HS-5 (cell line): ENCODE measurements at places on chromosomes 4 and X.

DNA sequence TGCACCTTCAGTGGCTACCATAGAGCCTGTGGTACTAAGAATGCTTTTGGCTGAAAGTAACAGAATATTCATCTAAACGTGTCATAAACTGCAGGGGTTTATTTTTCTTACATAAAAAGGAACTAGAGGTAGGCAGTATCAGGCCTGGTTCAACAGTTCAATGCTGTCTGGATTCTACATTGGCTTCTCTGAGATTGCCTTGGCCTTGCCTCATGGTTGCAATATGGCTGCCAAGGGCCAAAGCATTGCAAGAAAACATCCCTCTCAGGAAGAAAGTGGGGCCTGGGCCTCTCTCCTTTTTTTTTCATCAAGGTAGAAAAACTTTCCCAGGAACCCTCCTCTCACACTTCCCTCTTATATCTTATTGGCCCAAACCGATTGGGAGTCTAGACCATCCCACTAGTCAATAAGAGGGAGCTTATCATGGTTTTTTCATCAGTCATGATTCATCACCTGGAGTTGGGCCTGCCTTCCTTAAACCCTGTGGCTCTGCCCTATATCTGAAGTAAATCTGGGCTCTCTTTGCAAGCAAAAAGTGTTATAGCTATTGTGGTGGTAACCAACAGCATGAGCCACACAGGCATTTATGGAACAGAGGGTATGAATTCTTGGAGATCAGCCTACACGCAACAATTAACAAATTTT lies 1.8 kb upstream of the DOCK11 start:
- DNase-seq = no peak

DNA sequence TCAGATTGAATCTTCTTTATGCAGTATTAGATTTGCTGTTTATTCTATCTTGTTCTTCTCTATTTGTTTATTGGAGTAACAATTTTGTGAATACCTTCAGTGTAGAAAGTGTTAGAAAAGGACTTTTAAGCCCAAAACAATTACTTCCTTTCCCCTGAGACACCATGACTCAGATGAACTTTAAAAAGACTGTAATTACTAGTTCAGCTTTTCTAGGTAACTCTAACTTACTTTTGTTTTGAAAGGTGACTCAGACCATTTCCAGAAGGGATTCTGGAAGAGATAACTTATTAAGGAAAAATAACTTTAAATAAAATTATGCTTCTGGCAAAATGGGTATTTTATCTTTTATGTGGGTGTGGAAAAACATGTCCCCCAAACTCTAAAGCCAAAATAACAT lies 561.5 kb upstream of the PCDH10 start:
- peak; percentile 9 for DNase-seq

DNA sequence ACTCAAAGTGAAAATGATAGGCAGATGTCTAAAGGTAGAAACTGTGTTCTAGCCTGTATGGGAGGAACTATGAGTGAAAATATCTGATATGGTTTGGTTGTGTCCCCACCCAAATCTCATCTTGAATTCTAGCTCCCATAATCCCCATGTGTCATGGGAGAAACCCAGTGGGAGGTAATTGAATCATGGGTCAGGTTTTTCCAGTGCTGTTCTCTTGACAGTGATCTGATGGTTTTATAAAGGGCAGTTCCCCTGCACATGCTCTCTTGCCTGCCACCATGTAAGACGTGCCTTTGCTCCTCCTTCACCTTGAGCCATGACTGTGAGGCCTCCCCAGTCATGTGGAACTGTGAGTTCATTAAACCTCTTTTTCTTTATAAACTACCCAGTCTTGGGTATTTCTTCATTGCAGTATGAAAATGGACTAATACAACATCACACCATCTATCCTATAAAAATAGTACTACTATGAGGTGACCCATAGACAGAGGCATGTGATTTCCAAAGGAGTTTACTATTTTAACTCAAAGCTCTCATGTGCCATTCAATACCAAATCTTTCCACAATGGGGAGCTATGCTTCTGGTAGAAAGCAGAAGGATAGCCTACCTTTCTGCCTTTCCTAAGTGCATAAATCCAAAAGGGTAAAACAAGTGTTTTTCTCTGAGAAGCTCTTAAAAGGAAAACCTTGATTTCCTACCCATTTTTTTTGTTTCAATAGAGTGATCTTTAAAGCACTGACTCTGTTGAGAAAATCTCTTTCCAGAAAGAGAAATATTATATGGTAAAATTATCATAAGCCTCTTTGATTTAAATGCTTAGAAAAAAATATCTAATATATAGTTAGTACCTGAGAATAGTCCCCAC lies 38.8 kb downstream of the SEC31A start:
- DNase-seq = peak; percentile 13

DNA sequence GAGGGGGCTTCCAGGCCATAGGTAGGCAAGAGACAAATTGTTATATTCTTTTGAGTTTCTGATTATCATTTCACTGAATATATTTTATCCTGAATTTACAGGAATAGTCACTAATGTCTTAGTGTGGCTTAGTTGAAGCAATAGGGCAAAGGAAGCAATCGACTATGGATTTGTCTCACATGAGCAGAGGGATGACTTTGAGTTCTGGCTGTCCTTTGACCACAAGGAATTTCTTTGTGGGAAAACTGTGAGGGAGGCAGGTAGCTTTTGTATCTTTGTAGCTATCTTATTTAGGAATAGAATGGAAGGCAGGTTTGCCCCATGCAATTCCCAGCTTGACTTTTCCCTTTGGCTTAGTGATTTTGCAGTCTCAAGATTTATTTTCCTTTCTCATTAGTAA lies 207.3 kb upstream of the ANXA10 start:
- DNase-seq = no peak

DNA sequence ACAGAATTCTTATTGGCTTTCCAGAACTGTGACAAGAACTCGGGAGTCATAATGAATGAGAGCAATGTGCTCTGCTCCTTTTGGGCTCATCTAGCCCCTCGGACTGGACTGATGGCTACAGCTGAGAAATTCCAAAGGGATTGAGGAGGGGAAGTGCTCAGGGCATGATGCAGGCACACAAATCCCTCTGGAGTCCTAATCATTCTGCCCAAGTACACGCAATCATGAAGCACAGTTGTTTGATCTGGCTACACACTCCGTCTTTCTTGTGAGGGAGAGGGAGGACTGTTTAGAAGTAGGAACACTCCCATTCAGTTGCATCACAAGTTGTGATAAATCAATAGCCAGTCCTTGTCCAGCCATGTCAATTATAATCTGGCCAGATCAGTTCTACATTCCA lies 237.5 kb downstream of the COL25A1 start:
- DNase-seq = no peak

DNA sequence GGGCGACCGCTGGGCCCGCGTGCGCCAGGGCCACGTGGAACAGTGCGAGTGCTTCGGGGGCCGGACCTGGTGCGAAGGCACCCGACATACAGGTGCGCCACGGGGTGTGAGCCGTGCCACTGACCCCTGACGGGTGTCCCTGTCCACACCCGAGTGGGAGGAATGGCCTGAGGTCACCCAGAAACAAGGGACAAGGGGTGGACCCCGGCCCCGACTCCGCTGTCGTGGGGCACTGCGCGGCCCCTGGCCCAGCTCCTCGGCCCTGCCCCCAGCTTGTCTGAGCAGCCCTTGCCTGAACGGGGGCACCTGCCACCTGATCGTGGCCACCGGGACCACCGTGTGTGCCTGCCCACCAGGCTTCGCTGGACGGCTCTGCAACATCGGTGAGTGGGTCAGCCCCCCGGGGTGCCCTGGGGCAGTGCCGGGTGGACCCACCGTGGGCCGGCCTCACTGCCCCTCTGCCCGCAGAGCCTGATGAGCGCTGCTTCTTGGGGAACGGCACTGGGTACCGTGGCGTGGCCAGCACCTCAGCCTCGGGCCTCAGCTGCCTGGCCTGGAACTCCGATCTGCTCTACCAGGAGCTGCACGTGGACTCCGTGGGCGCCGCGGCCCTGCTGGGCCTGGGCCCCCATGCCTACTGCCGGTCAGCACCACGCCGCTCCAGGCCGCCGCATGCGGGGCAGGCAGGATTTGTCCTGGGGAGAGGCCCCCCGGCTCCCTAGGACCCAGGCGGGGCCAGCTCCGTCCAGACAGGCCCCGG lies 2.8 kb downstream of the HGFAC start:
- no peak for DNase-seq

DNA sequence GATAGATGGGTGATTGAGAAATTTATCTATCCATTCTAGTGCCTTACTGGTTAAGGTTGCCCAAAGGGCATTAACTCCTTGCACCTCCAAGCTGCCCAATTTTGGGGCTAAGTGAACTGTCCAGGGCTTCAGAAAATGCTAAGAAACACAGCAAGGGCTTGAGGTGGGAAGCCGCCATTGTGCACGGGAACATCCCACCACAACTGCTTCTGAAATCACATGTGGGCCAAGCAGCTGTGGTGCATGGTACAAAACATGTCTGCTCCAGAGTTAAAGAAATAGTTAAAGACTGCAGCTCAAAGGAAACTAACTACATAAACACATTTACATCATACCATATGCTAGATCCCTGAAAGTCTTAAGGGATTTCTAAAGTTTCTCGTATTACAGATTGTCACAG lies 144.3 kb upstream of the NDST3 start:
- no peak for DNase-seq

DNA sequence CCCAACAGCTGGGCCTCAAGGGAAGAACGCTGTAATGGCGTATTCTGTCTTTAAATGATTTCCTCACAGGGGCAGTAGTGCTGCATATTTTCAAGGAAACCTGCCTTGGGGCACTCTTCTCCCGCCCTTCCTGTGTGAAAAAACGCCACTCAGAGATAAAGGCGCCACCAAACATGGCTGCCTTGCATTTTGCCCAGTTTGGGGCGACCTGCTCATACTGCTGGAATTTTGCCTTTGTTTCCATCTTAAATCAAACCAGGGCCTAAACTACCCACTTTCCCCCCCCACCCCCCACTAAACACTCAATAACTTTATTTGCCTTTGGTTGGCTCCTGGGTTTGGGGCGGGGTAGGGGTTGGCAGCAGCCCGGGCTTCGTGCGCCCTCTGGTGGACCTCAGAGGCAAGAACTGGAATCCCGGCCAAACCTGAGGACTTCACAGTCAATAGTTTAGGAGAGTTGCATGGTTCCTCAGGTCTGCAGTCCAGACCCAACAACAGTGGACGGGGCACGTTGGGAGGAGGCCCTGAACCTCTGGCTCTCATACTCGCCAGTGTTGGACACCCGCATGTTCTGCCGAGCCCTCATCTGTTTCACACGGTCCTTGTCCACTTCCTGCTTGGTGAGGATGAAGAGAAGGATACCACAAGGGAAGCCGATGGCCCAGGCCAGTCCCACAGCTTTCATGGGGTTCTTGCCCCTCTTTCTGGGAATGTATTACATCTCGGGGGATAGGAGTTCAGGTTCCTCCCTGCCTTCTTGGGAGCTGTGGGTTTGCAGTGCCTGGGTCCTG lies 220.1 kb upstream of the STK26 start:
- DNase-seq = no peak

DNA sequence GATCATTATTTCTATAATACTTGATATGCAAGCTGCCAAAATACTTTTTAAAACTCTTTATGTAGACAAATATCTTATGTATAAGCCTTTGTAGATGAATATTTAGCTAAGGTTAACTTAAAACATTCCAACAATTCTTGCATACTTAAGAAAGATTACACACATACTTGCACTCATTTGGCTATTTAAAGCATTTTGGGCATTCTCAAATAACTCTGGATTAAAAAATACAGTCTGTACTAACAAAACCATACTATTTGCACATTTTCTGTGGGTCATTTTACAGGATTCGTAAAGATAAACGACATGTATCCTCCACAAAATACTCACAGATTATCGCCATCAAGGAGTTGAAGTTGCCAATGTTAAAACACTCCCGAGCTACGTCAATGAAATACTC lies 26.5 kb downstream of the RASGEF1B start:
- no peak for DNase-seq

DNA sequence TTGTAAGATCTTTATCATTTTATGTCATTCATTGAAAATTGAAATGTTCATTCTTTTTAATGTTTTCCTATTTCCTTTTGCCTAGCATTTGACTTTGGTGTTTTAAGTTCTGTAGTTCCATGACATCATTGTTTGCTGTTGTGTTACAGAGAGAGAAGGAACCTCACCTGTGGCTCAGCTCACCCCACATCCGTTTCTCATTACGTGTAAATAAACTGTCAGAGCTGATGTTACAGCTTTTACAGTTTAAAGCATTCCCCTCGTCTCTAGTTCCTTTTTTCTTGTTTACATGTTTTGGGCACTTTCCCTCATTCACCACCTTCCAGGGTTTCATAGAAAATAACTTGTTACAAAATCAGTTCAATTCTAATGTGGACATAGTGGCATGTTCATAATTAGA lies 137.2 kb downstream of the FNIP2 start:
- DNase-seq = no peak

DNA sequence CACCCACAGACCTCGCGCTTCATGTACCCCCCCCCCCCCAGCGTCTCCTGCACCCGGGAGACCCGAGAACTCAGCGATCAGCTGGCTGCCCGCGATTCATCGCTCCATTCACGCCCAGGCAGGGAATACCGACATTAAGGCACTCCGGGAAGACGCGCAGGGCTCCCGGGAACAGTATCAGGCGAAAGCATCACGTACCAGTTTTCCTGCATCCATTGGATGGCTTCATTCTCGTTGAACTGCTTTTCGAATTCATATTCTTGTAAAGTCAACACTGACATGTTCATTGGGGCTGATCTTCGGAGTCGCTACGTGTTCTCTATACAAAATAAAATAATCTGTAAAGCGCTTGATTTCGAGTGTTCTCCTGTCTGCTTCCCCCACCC lies 373 bp downstream of the ELOVL6 start:
- DNase-seq = no peak

- DNase-seq = no peak
These were observed 104.8 kb upstream of the KIT start for GRCh38 chr4:54553001-54553400.
